ENCODE measurements at places on chromosomes 2 and 18.

GRCh38 chr2:99545604-99546003, 55.8 kb upstream of the REV1 start:
- peaks cover 15% of the 10 kb centered on the region for H3K36me3 ChIP-seq
- no peak overlapping the region for H3K4me3 ChIP-seq
- no peak for DNase-seq
- H3K4me1 ChIP-seq, result no peaks in the 10 kb centered on the region

- H3K36me3 ChIP-seq, result no peaks in the 10 kb centered on the region
- H3K4me1 ChIP-seq, result no peaks in the 10 kb centered on the region
- no peaks in the 10 kb centered on the region for H3K27me3 ChIP-seq
- no peak for DNase-seq
- H3K27ac ChIP-seq, result no peak overlapping the region
- no peak overlapping the region for H3K4me3 ChIP-seq
Observed at GRCh38 chr2:76640905-76641304, 881.3 kb downstream of the LRRTM4 start.

GRCh38 chr2:31238906-31239592, 5.1 kb downstream of the EHD3 start:
- no peaks in the 10 kb centered on the region for H3K36me3 ChIP-seq
- no peak for DNase-seq
- H3K27ac ChIP-seq, result peak overlapping the region; percentile 34
- H3K4me1 ChIP-seq, result no peaks in the 10 kb centered on the region

DNA sequence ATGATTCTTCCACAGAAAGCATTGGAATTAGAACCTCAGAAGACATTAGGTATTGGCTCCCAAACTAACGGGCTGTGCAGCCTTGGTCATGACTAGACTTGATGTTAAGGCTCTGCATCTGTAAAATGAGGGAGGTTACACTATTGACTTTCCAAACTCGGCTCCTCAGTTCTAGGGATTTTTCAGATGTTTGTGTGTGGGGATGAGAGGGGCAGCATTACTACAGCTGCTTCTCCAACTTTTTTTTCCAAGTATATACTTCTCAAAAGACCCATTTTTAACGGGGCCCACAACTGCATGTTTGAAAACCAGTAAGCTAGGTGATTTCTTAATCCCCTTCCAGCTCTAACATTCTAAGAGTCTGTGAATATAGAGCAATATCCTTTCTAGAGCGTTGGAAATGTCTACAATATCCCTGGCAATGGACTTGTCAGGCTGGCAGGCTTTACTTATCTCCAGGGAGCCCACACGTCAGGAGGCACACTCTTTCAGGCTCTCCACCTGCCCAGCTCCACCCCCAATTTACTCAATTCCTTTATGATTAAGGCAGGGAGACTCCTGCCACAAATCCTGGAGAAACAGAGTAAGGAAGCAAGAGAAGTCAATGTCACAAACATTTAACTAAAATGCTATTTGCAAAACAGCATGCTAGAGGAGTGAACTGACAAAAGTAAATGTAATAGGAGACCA, 844 bp upstream of the MPV17 start:
- no peaks in the 10 kb centered on the region for H3K36me3 ChIP-seq
- H3K27me3 ChIP-seq, result no peaks in the 10 kb centered on the region
- no peak for DNase-seq
- peak overlapping the region; percentile 97 for H3K27ac ChIP-seq
- H3K4me3 ChIP-seq, result peak overlapping the region; percentile 85

DNA sequence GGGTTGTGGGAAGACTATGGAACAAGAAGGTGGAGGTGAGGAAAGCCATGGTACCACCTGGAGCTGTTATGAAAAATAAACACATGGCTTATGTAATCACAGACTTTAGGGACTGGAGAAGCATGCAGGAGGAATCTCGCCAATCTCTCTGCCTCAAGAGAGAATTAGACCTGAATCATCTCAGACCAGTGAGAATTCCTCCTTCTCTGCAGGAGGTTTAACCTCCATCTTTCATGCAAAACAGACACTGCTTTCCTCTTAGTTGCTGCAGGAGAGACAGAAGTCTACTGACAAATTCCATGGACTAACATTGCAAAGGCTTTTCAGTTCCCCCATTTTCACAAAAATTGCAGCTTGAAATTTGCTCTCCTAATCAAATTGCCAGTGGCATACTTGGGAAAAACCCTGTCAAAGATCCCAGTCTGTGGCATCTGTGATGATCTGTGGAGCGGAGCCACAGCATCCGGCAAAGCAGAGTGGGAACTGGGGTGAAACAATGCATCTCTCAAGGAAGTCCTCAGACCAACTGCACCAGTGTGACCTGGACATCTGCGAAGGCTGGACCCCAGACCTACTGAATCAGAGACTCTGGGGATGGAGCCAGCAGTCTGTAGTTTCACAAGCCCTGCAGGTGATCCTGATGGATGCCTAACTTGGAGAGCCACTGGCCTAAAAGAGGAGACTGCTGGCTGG, 28.6 kb upstream of the NCKAP5 start:
- DNase-seq, result no peak
- no peak overlapping the region for H3K27ac ChIP-seq
- H3K4me1 ChIP-seq, result no peaks in the 10 kb centered on the region
- H3K36me3 ChIP-seq, result no peaks in the 10 kb centered on the region
- H3K4me3 ChIP-seq, result no peak overlapping the region

DNA sequence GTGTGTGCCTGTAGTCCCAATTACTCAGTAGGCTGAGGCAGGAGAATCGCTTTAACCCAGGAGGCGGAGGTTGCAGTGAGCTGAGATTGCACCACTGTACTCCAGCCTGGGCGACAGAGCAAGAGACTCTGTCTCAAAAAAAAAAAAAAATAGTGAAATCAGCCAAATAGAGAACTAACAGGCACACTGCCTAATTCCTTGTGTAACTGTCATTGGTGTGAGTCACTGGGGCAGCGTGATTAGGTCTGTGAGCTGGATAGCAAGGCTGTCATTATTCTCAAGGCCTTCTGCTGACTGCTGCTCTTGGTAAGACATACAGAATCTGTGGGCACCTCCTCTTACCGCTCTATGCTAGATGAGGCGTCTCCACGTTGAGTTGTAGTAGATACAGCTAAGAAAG, 270.3 kb downstream of the NEDD4L start:
- H3K4me3 ChIP-seq, result no peak overlapping the region
- peaks cover 11% of the 10 kb centered on the region for H3K4me1 ChIP-seq
- DNase-seq, result peak; percentile 68

DNA sequence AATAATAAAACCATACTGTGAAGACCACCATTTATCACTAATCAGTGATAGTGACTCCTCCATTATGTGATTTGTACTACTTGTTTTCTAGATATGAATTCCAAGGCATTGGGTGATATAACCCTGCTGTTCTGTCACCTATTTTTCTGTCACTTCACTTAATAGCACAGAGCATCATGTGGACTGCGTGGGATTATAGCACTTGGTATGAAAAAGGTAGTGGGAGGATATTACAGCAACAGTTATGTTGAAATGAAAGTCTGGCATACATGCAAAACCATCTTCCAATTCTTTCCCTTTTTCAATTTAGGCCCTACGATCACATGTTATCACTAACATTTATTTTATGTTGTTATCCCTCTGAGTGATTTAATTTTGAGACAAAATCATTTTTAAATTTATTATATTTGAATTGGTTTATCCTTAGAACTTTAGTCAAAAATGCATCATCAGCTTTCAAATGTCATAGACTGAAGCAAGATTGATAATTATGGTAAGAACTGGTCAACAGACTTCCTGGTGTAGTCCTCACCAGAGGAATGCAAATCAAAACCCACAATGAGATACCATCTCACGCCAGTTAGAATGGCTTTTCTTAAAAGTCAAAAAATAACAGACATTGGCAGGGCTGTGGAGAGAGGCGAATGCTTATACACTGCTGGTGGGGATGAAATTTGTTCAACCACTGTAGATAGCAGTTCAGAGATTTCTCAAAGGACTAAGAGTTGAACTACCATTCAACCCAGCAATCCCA, 242.6 kb downstream of the IKZF2 start:
- no peak overlapping the region for H3K4me3 ChIP-seq
- H3K27ac ChIP-seq, result no peak overlapping the region
- H3K36me3 ChIP-seq, result no peaks in the 10 kb centered on the region
- no peaks in the 10 kb centered on the region for H3K27me3 ChIP-seq
- peaks cover 7% of the 10 kb centered on the region for H3K4me1 ChIP-seq

GRCh38 chr18:8706791-8707555, 1.6 kb downstream of the MTCL1 start:
- peak overlapping the region; percentile 80 for H3K4me3 ChIP-seq
- no peak overlapping the region for H3K27ac ChIP-seq
- no peaks in the 10 kb centered on the region for H3K4me1 ChIP-seq
- no peaks in the 10 kb centered on the region for H3K27me3 ChIP-seq
- no peak for DNase-seq
- H3K36me3 ChIP-seq, result no peaks in the 10 kb centered on the region

- peak overlapping the region; percentile 39 for H3K27ac ChIP-seq
- H3K36me3 ChIP-seq, result no peaks in the 10 kb centered on the region
- DNase-seq, result no peak
Observed at GRCh38 chr2:10006236-10007161, 36.9 kb upstream of the KLF11 start.

DNA sequence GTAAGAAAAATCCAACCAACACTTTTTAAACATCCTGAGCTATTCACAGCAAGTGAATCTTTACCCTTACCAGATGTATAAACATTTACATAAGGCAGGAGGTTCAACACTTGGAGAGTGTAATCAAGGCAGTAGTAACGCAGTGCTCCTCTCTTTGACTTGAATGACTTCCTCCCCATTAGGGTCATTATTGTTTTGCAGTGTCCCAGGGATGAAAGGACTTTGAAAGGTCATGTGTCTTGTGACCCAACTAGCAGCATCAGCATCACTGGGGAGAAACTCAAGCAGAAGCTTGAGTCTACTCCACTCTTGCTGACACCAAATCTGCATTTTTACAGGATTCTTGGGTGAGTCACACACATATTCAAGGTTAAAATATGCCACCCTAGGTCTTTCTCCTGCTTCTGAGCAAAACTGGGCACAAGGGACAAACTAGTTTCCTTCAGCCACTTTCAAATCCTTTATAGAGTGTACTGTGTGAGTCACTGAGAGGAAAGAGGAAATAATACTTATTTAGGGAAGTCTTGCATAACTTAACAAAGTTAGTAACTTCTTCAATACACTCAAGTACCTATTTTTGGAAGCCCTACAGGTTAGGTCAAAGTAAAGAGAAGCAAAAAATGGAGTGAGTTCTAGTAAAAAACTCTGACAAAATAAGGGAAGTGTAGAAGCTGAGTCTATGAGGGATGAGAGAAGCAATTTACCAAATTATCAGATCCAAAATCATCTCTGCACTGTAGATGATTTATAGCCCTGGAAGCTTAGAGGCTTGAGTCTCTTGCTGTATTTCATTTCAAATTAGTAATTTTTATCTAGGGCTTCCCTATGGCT, 51.0 kb upstream of the EML4 start:
- DNase-seq, result no peak
- peaks cover 17% of the 10 kb centered on the region for H3K4me1 ChIP-seq
- no peaks in the 10 kb centered on the region for H3K27me3 ChIP-seq
- no peaks in the 10 kb centered on the region for H3K36me3 ChIP-seq

GRCh38 chr2:236932831-236933361, 152.8 kb upstream of the COPS8 start:
- DNase-seq, result no peak
- H3K4me1 ChIP-seq, result no peaks in the 10 kb centered on the region
- no peaks in the 10 kb centered on the region for H3K27me3 ChIP-seq
- H3K27ac ChIP-seq, result no peak overlapping the region

- no peaks in the 10 kb centered on the region for H3K4me1 ChIP-seq
- H3K27me3 ChIP-seq, result no peaks in the 10 kb centered on the region
- no peak overlapping the region for H3K4me3 ChIP-seq
- H3K36me3 ChIP-seq, result no peaks in the 10 kb centered on the region
- no peak for DNase-seq
Observed at GRCh38 chr18:32553640-32554365, 83.1 kb upstream of the GAREM1 start.

GRCh38 chr2:174784316-174784715, 20.0 kb upstream of the CHRNA1 start:
- no peaks in the 10 kb centered on the region for H3K27me3 ChIP-seq
- H3K27ac ChIP-seq, result no peak overlapping the region
- no peak for DNase-seq
- no peak overlapping the region for H3K4me3 ChIP-seq
- no peaks in the 10 kb centered on the region for H3K36me3 ChIP-seq

DNA sequence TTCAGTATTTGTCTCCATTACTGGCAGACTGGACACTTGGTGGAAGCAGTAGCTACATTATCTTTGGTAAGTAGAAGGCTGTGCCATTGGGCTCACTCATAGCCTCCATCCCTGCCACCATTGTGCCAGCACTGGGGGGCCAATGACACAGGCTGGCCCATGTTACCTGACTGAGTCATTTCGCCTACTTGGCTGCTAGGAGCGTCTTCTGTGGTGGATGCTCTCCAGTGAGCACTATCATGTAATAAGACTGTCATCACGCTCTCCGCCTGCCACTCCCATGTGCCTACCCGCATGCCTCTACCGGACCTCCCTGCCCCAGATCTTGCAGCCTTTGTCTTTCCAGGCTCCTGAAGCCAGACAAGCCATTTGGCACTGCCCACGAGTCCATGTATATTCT, 56.2 kb downstream of the LONRF2 start:
- no peaks in the 10 kb centered on the region for H3K4me1 ChIP-seq
- no peak overlapping the region for H3K27ac ChIP-seq
- no peaks in the 10 kb centered on the region for H3K27me3 ChIP-seq
- no peak for DNase-seq

DNA sequence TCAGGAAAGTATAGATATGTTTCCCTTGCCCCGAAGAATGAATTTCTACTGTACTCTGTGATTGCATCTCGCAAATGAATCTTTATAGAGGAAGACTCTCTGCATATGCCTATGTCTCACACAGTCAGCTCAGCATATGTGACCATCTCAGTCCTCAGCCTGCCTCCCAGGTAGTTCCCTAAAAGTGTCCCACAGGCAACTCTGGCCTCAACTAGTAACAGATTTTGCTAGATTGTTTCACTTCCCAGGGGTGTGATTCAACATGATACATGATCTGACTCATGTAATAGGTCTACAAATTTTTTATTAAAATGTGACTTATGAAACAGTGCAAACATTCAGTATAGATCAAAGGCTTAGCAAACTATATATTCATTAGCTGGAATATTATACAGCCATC, 296.6 kb upstream of the CRIM1 start:
- H3K36me3 ChIP-seq, result no peaks in the 10 kb centered on the region
- no peaks in the 10 kb centered on the region for H3K27me3 ChIP-seq
- H3K4me1 ChIP-seq, result no peaks in the 10 kb centered on the region
- H3K4me3 ChIP-seq, result no peak overlapping the region
- no peak for DNase-seq

- H3K27me3 ChIP-seq, result no peaks in the 10 kb centered on the region
- H3K27ac ChIP-seq, result no peak overlapping the region
- no peaks in the 10 kb centered on the region for H3K36me3 ChIP-seq
Observed at GRCh38 chr18:67301592-67301991, 214.9 kb downstream of the DSEL start.

DNA sequence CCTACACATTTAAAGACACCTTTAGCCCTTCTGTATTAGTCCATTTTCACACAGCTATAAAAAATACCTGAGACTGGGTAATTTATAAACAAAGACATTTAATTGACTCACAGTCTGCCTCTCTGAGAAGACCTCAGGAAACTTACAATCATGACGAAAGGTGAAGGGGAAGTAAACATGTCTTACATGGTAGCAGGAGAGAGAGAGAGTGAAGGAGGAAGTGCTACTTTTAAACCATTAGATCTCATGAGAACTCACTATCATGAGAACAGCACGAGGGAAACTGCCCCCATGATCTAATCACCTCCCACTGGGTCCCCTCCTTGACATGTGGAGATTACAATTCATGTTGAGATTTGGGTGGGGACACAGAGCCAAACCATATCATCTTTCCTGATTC, 946.6 kb downstream of the SLC4A3 start:
- no peaks in the 10 kb centered on the region for H3K4me1 ChIP-seq
- no peak overlapping the region for H3K4me3 ChIP-seq
- no peaks in the 10 kb centered on the region for H3K36me3 ChIP-seq
- no peak for DNase-seq
- H3K27ac ChIP-seq, result no peak overlapping the region

All from tibial nerve (tissue), 4 donors.